ENCODE measurements at places on chromosomes 2 and 18. TPM values are rescaled to one million over a fixed set of nuclear protein-coding genes. Genes with fewer than 3 reads are reported as not detected.

DNA sequence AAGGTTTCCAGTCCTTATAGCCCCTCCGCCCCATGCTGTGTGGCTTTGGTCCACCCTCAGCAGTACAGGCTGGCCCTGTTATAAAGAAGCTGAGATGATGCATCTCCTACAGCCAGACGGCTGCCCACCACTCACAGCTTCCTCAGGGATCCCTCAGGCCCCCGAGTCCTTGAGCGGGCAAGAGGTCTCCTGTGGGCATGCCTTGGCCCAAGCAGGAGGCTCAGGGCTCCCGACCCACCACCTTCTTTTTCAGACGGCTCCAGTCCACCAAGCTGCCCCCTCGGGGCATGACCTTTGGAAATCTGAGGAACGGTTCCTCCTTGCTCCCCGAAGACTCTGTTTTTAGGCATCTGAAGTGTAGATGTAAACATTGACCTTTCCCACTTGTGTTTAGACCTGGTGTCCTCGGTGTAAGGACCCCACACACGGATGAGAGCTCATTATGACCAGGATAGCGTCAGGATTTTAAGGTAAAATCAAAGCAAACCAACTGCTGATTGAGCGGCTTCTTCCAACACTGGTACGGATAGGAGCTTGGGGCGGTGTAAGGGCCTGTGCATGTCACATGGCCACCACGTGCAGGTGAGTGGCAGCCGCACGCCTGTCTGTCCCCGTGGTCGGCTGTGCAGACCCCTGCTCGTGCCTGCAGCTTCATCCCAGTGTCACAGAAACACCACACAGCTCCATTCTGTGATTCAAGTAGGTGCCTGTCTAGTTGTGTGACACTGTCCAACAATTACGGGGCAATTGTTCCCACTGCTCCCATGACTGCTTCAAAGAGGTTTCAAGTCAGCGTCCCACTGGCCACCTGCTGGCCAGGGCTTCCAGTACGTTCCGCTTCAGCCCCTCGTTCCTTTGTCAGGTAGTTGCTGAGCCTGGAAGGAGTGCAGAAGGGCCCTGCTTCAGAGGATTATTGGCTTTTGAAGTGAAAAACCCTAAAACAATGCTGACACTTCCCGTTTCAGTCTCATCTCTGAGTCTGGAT is 74.7 kb downstream of the NDUFA10 start:
- DNase-seq = peak; percentile 30

- no peak for DNase-seq
These were observed 200.5 kb downstream of the GRB14 start for GRCh38 chr2:164420787-164421186.

GRCh38 chr2:42923580-42924417 is 131.4 kb upstream of the HAAO start:
- DNase-seq = no peak

- DNase-seq = no peak
These were observed 1672.4 kb upstream of the LRRTM1 start for GRCh38 chr2:81976998-81977397.

DNA sequence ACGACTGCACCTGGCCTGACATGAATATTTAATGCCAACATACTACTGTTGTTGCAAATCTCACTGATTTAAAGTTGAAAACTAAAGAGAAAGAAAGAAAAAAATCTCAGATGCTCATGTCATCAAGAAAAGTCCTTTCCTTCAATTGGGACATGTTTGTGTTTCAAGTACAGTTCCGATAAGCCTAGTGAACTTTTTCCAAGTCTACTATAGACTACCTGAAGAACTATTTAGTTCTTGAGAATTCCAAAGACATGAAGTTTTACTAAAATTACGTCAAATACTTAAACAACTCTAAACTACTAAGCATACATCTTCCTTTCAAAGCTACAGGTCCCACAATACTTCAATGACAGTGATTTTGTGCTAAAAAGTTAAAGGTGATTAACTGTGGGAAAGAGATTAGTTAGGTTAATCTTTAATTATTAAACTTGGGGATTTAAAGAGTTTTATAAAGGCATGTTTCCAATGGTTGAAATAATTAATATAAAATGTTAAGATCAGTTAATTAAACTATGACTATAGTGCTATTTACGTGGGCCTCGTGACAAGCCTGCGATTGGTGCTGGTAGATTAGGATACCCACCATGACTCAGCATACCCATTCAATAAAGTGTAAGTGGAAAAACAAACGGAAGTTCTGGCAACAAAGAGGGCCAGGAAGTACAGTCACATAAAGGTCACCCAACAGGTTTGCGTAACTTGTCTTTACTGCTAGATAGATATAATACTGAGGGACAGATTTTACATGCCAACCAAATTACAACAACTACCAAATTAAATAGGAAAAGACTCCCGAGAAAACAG is 55.5 kb downstream of the SEPTIN10 start:
- no peak for DNase-seq

DNA sequence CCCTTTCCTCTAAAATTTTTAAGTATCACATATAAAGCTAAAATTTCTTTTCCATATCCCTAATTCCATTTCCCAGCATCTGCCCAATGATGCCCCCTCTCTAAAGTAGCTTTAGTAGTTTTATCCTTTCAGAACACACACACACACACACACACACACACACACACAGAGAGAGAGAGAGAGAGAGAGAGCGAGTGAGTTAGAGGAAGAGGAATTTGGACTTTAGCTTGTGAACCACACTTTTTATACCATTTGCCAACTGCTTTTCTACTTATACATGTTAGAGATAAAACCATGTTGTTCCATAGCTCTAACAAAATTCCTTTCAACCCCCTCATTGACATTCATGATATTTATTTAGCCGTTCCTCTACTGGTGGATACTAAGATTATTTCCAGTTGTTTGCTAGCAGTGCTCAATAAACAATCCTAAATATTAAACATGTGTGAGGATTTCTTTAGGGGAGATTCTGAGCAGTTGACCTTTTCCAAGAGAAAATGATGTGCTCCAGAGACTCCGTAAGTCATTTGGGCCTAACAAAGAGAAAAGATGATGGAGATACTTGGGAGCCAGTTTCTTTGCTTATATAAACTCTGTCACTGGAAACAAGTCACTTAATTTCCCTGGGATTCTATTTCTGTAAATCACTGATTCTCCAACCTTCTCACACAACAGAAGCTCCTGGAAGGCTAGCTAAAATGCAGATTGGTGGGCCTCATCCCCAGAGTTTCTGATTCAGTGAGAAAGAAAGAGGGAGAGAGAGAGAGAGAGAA is 229.7 kb upstream of the SP5 start:
- DNase-seq = no peak

- DNase-seq = no peak
These were observed 30.1 kb downstream of the IGFBP5 start for GRCh38 chr2:216665242-216665641.

DNA sequence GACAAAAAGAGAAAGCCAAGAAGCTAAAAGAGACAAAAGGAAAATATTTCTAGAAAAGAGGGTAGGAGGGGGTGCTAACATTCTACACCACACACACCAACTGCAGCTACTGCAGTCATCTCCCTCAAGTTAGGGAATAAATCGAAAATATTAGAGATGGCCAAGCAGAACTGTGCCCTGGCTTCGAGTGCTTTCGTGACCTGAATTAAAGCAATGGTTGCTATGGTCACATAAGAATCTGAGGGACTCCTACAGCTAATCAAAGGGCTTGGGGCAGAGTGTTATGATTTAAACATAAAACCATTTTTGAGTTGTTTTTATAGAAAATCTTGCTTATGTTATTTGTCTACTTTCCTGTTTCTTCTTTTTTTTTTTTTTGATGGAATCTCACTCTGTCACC is 159.6 kb upstream of the HNRNPA3 start:
- DNase-seq = no peak

GRCh38 chr18:49207361-49207760 is 253.1 kb downstream of the DYM start:
- no peak for DNase-seq

GRCh38 chr2:120957905-120958304 is 222.2 kb downstream of the GLI2 start:
- DNase-seq = no peak

GRCh38 chr18:6145645-6146306 is 250.5 kb upstream of the TMEM200C start:
- no peak for DNase-seq

GRCh38 chr2:79359419-79359818 is 153.4 kb upstream of the CTNNA2 start:
- no peak for DNase-seq

DNA sequence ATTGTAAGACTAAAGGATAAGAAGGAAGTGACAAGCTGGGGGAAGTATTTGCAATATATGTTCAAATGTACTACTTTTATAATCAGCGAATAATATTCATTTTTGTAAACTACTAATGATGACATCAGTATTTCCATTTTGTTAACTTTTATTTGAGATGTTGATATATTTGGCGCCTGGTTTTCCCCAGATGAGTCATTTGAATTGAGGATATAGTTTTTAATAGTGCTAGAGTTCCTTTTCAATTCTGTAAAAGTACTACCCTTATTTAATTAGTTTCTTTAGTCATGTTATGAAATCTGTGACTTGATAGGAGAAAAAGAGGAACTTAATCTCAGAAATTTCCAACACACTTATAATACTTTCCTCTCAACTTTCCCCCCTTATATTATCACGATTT is 495.3 kb downstream of the IRS1 start:
- no peak for DNase-seq

OTOF gene
- 0.13 TPM for total RNA-seq

SERPINB13 gene
- not detected for total RNA-seq

RAMP1 gene
- total RNA-seq = 26.3 TPM

ABCB11 gene
- total RNA-seq = 1.5 TPM

RNF144A gene
- total RNA-seq = 42.5 TPM

DHRS9 gene
- total RNA-seq = 4.9 TPM

PIAS2 gene
- total RNA-seq = 32.7 TPM

KIAA2012 gene
- not detected for total RNA-seq

MTCL1 gene
- total RNA-seq = 14.6 TPM

SPDYA gene
- 3.3 TPM for total RNA-seq

INHBB gene
- total RNA-seq = 37.4 TPM

LINC00305 gene
- total RNA-seq = not detected

KLHL29 gene
- 31.7 TPM for total RNA-seq

KLF11 gene
- 23.5 TPM for total RNA-seq

TMEM198 gene
- 2.1 TPM for total RNA-seq

TRPM8 gene
- total RNA-seq = not detected
